Stimulated activated CD8-positive, alpha-beta memory T cell treated with anti-CD3 and anti-CD28 coated beads, Interleukin-4, amount 100 ng/mL, for 48 hours (primary cell): ENCODE measurements at places on chromosomes 5 and 9.

GRCh38 chr5:142508591-142508990 lies 177.3 kb downstream of the FGF1 start:
- no peak for DNase-seq

DNA sequence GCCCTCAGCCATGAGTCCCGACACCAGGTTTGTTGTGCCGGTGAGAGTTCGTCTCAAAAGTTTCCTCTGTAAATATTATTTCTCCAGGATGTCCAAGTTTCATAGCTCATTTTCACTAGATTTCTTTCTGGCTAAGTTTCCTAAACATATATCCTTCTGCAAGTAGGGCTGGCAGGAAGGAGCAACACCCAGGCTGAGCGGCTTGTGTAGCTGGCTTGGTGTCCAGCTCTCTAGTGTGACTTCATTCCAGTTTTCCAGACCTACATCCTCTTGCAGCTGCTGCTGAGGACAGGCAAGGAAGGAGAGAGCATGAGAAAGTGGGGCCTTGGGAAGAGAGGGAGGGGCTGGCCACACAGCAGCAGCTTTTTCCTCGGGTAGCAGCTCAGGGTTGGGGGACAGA lies 80.3 kb downstream of the FGF1 start:
- DNase-seq = no peak

GRCh38 chr9:126303488-126303887 lies 23.1 kb upstream of the MVB12B start:
- no peak for DNase-seq

- no peak for DNase-seq
Observed at GRCh38 chr9:116152390-116152789, 1.2 kb upstream of the PAPPA start.

DNA sequence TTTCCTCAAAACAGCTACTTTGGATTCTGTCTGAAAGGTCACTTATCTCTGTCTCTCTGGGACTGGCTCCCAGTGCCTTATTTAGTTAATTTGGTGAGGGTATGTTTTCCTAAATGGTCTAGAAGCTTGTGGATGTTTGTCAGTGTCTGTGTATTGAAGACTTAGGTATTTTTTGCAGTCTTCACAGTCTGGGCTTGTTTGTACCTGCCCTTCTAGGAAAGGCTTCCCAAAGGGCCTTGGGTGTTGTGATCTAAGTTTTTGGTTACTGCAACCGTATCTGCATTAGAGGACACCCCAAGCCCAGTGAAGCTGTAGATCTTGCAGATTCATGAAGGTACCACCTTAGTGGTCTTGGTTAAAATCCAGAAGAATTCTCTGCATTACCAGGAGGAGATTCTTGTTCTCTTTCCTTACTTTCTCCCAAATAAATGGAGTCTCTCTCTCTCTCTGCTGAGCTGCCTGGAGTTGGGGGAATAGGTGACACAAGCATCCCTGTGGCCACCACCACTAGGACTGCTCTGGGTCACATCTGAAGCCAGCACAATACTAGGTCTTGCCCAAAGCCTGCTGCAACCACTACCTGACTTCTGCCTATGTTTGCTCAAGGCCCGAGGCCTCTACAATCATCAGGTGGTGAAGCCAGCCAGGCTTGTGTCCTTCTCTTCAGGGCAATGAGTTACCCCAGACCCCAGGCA lies 17.8 kb upstream of the CCNB1 start:
- no peak for DNase-seq

- peak; percentile 74 for DNase-seq
Observed at GRCh38 chr5:149367249-149367971, 9.6 kb downstream of the PCYOX1L start.

GRCh38 chr9:111375817-111376564 lies 46.0 kb upstream of the OR2K2 start:
- DNase-seq = no peak
